ENCODE measurements at places on chromosomes 12 and 14.
A peak's percentile ranks its signal among the peaks of the same experiment; 100 is the strongest.

DNA sequence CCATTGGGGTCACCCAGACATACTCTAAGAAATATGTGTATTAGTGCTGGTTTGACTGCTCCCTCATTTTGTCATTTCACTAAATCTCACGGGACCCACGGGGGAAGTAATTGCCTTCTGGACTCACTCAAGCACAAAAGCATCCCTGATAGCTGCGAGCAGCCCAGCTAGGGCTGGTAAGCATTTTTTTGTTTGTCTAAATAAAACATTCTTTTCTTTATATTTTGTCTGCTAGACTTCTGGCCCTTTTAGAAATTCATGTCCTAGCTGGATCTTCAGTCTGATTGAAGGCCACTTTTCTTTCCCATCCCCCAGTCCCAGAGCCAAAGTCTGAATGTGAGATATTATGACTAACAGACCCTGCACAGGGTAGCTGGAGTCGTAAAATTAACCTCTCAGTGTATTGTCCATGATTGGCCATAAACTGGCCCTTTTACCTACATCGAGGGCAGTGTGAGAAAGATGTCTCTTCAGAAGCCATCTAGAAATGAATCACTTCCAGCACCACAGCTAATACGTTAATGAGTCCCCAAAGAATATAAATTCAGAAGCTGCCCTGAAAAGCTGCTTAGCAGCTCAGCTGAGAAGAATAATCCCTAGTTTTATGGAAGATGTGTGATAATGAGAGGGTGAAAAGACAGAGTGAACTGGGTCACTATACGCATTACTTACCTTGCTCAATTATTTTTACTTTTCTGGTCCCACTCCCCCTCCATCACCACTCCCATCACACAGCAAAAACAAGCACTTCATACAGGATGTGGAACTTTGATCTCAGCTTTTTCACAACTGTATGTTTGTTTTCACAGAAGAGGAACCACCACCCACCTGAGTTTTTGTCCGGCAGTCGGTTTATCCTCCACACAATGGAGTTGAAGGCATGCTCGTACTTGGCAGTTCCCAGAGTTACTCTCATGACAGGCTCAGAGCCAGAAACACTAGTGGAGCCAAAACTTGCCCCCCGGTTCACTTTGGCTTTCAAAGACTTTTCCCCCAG is 55.6 kb upstream of the GTF2A1 start:
- DNase-seq, result no peak

GRCh38 chr12:55931780-55932550 is 1.0 kb downstream of the DGKA start:
- DNase-seq, result peak; percentile 20

DNA sequence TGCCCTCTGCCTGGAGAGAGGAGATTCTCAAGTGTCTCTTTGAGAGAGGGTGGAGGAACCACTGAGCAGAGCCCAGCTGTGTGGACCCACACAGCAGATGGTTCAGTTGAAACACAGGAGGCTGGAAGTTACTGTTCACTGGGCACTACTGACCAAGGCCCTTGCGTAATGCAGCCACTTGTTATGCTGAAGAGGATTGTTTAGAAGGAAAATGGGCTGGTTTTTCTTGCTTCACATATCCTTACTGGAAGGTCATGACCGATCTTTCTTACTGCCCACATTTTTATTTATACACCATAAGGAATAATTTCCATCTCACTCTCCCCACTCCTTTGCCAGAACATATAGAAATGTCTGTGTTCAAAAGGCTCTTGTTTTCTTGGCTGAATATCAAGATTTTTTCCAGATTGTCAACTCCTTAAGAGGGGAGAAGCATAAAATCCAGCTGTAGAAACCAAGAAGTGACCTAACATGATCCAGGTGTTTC is 375.1 kb upstream of the DDHD1 start:
- DNase-seq, result no peak

GRCh38 chr12:59649203-59649602 is 53.4 kb downstream of the SLC16A7 start:
- no peak for DNase-seq

DNA sequence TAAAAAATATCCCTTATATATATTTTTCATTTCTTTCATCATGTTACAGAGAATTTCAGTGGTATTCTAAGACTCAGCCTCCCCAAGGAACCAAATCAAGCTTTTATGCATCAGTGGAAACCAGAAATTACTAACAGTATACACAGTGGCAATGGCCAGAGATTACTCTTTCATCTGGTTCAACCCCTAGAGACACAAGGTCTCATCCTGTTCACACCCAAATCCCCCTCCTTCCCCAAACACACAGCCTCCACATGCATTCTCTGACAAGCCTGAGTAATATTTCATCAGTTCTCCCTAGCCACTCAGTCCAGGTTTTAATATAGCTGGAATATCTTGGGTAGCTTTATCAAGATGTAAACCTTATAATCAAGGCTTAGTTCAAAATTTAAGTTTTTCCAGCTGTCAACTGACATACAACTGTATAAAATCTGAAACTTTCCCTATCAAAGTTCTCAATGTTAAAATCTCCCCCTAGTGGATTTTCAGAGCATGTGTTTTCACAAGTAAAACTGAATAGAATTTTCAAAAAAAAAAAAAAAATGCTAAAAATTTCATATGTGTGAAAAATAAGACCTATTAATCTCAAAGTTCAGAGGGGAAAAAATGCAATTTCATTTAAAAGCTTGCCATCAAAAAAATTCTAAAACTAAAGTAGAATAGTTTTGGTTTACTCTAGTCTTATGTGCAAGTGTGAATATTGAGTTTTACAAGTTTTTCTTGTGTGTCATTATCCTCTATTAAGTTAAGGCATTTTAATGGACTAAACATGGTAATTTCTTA is 10.5 kb upstream of the SSTR1 start:
- DNase-seq, result no peak

DNA sequence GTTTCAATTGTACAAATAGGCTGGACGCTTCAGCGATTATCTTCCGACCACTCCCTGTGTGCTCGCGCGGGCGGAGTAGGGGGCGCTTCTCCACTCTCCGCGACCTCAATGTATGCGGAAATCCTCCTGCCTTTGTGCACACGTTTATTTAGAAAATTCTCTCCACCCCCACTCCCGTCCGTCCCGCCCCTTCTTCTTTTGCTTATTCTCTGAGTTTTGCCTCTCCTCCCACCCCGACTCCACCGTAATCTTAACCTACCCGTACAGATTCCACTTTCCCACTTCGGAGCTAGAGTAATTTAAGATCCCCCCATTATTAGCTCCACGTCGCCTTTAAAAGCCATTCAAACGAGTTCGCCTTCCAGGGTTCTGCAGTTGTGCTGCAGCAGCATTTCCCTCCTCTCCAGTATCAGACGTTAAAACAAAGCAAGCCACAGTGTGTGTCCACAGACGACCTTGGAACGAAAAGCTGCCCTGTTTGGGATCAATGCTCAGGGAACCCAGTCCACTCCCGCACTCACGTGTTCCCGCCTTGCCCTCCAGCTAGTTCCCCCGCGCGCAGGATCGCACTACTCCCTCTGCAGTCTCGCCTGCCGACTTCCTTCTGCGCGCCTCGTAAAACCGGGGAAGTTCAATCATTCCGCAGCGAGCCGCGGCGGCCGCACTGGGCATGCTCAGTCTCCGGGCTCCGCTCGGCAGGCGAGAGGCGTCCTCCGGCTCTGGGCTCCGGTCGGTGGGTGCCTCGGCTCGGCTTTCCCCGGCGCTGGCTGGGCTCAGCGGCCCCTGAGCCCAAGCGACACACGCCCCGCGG is at the start of gene ANO6:
ANO6 (plus strand) TSS at position 677 of the 811 bp plus-strand sequence. CDS start 227 bp downstream, outside the sequence.
- peak; percentile 66 for DNase-seq

GRCh38 chr12:124493809-124494750 is 73.3 kb downstream of the NCOR2 start:
- DNase-seq, result no peak

DNA sequence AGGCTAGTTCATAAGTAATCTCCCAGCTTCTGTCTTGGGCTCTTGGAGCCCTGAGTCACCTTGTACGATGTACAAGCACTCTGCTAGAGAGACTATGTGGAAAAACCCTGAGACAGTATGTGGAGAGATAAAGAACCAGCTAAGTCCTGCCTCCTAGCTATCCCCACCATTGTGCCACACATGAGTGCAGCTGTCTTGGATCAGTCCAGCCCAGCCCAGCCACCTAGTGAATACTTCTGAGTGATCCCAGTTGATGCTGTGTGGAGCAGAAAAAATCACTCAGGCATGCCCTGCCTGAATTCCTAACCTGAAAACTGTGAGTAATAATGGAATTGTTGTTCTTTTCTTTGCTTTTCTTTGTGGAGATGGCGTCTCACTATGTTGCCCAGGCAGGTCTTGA is 5.1 kb upstream of the SERPINA6 start:
- DNase-seq, result no peak

DNA sequence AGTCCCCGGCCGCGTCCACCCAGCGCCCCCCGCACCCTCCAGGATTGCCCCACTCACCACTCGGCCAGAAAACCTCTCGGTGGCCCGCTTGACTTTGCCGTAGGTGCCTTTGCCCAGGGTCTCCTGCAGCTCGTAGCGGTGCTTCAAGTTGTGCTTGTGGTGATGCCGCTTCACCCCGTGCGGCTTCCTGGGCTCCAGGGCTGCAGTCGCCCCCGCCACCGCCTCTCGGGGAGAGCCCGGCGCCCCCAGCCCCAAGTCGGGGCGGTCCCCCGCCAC is 459 bp downstream of the NUAK1 start:
- no peak for DNase-seq

DNA sequence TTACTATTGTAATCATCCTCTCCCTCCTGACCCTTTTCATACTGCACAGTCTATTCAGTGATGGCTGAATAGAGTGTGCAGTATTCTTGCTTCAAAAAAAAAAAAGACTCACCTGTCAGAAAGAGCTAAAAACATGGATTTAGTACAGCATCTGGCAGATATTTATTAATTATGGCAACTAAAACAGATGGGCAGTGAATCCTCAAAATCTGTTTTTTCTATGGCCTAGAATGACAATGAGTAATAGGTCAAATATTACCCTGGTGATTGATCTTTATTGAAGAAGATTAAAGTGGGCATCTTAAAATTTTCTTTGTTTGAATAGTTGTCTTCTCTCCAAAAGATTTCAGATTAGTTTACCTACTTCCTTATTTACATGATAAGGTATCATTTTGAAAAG is 543.6 kb downstream of the FOXG1 start:
- no peak for DNase-seq

- DNase-seq, result no peak
These were observed 40.7 kb downstream of the C12orf50 start for GRCh38 chr12:87988534-87988933.

- no peak for DNase-seq
These were observed 55.9 kb downstream of the PLEKHA5 start for GRCh38 chr12:19185262-19185929.

DNA sequence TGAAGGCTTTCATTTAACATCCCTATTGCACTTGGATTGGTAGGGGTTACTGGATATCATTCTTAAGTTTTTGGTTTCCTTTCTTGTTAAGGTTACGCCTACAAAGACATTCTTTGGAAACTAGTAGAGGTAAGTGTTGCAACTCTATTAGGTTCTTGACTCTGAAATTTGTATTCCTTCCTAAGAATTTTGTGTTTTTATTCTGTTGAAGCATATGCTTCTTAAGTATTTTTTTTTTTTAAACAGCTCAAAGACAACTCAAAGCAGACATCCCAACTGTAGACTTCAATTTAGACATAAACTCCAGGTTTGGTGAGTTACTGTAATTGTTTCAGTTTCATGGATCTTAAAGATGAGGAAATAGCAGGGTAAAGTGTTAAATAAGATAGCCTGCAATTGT is 1.1 kb upstream of the RBMS2 start:
- no peak for DNase-seq

DNA sequence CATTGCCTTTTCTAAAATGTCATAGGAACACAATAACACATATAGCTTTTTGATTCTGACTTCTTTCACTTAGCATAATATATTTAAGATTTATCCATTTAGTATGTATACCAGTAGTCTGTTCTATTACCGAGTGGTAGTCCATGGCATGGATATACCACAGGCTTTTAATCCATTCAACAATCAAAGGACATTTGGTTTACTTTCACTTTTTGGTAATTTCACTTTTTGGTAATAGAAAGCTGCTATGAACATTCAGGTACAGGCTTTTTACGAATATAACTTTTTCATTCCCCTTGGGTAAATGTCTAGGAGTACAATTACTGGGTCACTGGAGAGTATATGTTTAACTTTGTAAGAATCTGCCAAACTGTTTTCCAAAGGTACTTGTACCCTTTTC is 100.7 kb upstream of the PRICKLE1 start:
- DNase-seq, result no peak

DNA sequence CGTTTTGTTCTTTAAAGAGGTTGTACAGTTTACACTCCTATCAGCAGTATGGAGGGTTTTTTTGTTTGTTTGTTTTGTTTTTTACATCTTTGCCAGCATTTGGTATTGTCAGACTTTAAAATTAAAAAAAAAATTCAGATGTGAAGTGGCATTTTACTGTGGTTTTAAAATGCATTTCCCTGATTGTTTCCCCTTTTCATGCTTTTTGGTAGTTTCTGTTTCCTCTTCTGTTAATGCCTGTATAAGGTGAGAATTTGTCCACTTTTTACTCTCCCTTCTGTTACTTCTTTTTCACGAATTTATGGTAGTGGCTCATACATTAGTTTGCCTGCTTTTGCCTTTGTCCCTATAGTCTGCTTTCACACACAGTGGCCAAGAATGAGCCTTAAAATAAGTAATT is 36.6 kb downstream of the MNAT1 start:
- DNase-seq, result no peak

DNA sequence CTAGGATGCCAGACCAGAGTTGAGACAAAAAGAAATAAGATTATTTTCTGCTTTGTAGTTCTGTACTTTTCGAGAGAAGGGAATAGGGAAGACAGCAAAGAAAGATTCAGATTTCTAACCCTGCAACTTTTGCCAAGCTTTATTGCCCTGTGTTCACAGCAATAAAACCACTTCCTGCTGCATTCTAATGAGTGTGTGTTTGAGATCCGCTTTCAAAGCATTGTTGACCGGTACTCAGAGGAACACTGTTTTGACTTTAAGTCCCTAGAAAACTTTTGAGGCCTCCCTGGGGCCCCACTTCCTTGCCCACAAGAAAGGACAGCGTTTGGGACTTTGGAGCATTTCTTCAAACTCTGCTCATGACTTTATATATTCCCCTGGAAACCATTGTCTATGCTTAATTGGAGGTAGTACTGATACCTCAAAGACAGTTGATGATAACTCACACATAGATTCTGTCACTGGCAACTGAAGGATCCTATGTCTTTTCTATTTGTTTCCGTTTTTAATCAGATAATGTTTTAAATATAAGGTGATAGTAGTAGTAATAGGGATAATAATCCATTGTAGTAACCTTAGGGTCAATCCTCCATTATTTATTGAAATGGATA is 1.3 kb downstream of the RNASE6 start:
- no peak for DNase-seq

GRCh38 chr14:89543425-89543790 is 126.4 kb upstream of the FOXN3 start:
- DNase-seq, result no peak

DNA sequence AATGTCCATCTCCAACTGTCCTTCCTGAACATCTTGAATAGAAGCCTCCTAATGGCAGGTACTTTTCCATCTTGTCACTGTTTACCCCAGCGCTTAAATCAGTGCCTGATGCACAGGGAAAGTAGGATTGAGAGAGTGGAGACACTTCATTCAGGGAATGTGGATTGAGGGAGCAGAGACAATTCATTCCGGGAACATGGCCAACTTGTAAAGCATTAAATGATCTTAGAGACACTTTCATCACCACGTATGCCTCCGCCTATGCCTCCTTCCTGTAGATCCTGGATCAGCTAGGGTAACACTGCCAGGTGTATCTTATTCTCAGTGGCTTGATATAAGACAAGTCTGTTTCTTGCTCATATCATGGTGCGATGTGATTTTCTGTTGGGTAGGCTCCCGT is 67.6 kb upstream of the CSRP2 start:
- DNase-seq, result no peak

GRCh38 chr14:55662752-55663151 is 82.7 kb downstream of the KTN1 start:
- no peak for DNase-seq

Measured in CMK (cell line).